ENCODE measurements at places on chromosomes 5 and 9. TPM values are rescaled to one million over a fixed set of nuclear protein-coding genes. Genes with fewer than 3 reads are reported as not detected.

DNA sequence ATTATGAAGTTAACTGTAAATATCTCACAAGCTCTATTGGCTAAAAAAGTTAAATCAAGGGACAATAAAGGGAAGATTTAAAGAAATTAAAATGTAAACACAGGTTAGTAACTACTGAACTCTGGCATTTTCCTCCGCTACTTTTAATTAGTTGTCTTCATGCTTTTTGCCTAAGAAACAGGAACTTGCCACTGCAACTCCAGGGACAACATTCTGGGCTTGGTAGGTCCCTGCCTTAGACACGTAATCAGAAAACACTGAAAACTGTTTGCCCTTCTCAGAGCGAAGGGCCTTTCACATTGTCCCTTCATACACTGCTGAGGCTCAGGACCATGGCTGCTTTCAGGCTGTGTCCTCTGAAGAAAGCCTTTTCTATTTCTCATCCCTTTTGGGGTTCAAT is 118.7 kb downstream of the CCDC192 start:
- no peaks in the 10 kb centered on the region for H3K36me3 ChIP-seq
- no peak overlapping the region for H3K4me3 ChIP-seq
- no peak for DNase-seq
- no peaks in the 10 kb centered on the region for H3K4me1 ChIP-seq

- H3K4me3 ChIP-seq, result no peak overlapping the region
- no peaks in the 10 kb centered on the region for H3K36me3 ChIP-seq
- DNase-seq, result no peak
- no peaks in the 10 kb centered on the region for H3K27me3 ChIP-seq
- H3K4me1 ChIP-seq, result no peaks in the 10 kb centered on the region
These were observed 27.9 kb upstream of the GOLM1 start for GRCh38 chr9:86126998-86127972.

GRCh38 chr5:150313921-150314716 is 11.4 kb upstream of the ARSI start:
- H3K27me3 ChIP-seq, result no peaks in the 10 kb centered on the region
- no peak overlapping the region for H3K4me3 ChIP-seq
- DNase-seq, result no peak

DNA sequence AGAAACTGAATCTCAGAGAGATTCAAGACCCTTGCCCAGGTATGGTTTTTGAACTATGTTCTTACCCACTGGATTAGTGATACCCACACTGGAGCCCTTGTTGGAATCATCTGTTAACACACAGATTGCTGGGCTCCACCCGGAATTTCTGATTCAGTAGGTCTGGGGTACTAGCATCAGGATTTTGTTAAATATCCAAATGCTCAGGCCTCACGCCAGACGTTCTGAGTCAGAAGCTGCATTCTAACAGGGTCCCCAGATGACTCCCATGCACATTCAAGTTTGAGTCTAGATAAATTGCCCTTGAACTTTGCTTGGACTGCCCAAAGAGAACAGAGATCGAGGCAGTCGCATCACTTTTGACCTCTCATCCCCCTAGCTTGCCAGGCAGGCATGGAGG is 182.0 kb upstream of the WWC1 start:
- H3K27ac ChIP-seq, result no peak overlapping the region
- no peaks in the 10 kb centered on the region for H3K27me3 ChIP-seq
- no peak overlapping the region for H3K4me3 ChIP-seq
- DNase-seq, result no peak

PRDM9 gene
- total RNA-seq, result not detected

SYNPO gene
- 121 TPM for total RNA-seq
